ENCODE measurements at places on chromosomes 2 and 18.

DNA sequence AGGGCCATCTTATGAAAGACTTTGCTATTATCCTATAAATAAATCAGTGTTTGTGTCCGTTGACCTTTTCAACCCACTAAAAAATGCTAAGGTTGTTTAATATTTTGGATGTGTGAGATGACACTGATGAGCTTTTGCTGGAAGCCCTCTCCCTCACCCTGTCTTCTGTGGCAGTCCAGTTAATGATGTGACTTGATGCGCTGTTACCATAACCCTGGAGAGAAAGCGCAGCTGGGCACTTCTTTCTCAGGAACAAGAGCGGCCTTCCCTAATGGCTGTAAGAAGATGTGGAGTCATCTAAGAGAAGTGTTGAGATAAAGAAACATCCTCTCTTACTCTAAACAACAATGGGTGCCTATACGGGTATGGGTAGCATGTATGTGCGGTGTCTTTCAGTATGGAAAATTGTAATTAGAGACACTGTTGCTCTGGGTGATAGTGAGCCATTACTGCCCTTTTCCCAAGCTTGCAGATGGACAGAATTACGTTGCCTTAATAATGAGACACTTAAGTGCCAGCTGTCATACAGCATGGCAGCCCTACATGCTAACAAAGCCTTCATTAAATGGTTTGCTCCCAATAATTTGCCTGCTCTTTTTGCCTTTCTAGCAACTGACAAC, 165.6 kb upstream of the NABP1 start:
- H3K36me3 ChIP-seq = peaks cover 5% of the 10 kb centered on the region
- no peaks in the 10 kb centered on the region for H3K27me3 ChIP-seq

DNA sequence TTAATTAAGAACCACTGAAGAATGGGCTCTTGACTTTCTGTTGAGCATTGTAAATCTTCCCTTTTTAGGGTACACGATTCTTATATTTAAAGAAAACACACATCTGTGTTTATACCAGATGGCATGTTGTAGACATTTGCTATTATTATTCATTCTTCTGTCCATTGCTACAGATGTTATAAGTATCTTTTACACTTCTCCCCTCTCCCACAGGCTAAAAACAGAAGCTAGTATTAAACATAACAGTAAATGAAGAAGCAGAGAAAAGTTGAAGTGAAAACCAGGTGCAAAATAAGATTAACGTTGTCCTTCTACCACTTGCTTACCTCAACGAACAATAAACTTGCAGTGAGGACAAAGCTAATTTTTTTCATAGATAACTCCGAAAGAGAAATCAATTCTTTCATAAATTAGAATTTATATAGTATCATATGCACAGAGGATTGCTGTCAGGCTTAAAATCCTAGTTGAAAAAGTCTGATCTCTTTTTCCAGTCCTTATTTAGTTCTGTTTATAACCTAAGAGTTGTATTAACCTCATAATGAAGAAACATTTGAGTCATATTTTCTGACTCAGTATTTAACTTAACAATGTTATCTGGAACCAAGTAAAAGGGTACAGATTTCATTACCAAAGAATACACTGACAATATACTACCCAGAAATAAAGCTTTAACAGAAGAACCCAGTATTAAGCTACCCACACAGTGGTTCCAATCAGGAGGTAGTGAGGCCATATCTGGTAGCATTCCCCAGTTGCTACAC, 16.4 kb upstream of the ZNF385B start:
- no peak for DNase-seq
- H3K27me3 ChIP-seq = peaks cover 3% of the 10 kb centered on the region
- no peak overlapping the region for H3K4me3 ChIP-seq

DNA sequence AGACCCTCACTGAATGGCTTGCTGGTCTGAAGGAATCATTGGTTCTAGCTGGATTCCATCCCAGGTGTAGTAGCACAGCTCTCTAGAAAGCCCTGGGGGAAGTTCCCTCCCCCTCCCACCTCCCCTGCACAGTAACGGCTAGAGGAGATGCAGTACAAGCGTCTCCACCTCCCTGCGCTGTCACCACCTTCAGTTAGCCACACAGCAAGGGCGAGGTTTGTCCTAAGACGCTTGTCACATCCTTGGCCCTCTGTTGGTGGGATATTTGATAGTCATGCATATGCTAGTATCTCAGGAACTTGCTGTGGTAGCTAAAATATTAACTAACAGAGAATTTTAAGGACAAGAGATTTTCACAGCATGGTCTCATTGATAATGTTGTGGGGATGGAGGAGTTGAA, 19.4 kb downstream of the TRAPPC12 start:
- peaks cover 41% of the 10 kb centered on the region for H3K36me3 ChIP-seq
- H3K4me1 ChIP-seq = no peaks in the 10 kb centered on the region
- DNase-seq = no peak

DNA sequence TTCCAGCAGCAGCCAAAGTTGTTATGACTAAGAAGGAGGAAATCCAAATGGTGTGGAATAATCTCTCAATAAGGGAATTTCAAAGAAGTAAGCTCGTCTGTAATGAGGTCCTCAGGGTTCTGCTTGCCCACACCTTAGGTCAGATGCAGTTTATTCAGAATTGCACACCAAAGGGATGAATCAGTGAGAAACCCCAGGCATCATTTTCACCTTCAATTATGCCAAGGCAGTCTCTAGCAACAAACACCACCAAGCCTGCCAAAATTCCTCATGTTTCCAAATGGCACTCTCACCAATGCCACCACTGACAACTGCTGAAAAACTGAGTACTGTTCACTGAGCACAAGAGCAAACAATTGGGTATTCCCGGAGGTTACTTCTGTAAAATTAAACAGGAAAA, 43.6 kb downstream of the KCNG3 start:
- no peak overlapping the region for H3K27ac ChIP-seq
- no peak overlapping the region for H3K4me3 ChIP-seq
- H3K27me3 ChIP-seq = no peaks in the 10 kb centered on the region
- H3K4me1 ChIP-seq = no peaks in the 10 kb centered on the region
- no peaks in the 10 kb centered on the region for H3K36me3 ChIP-seq
- DNase-seq = no peak

GRCh38 chr18:4870177-4870773, 326.8 kb downstream of the AKAIN1 start:
- no peaks in the 10 kb centered on the region for H3K27me3 ChIP-seq
- no peak for DNase-seq
- H3K36me3 ChIP-seq = no peaks in the 10 kb centered on the region

DNA sequence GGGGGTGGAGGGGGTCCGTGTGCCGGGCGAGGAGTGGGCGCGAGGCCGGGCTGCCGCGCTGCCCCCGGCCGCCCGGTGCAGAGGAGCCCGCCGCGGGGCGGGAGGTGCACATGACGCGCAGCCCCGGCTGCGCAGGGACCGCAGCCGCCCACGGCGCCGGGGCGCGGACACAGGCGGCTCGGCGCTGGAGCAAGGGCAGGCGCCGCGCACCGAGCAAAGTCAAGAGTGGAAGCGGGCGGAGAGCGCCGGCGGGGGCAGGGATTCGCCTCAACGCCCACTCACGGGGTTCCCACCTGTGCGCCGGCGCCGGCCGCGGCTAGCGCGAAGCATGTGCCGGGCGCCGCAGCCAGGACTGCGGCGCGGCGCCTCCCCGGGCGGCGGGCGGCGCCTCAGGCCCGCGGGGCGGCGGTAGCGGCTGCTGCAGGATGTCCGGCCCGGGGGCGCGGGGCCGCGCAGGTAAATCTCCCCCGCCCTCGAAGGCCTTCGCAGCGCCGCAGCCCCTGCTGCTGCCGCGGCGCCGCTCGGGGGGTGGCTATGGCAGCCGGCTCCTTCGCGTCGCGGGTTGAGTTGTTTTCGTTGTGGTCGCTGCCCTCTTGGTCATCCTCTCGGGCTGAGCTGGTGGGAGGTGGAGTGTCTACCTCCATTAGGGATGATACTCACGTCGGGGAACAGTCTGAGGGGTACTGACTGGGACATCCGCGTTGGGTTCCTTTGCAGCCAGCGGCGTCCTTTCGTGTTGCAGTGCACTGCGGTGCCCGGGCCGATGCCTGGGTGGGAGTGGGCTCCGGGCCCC, 216.3 kb upstream of the DTNA start:
- H3K36me3 ChIP-seq = no peaks in the 10 kb centered on the region
- H3K27me3 ChIP-seq = peaks cover 26% of the 10 kb centered on the region
- H3K4me1 ChIP-seq = peaks cover 10% of the 10 kb centered on the region
- H3K27ac ChIP-seq = peak overlapping the region; percentile 74
- peak overlapping the region; percentile 88 for H3K4me3 ChIP-seq

- H3K4me1 ChIP-seq = peaks cover 16% of the 10 kb centered on the region
- H3K27me3 ChIP-seq = peaks cover 3% of the 10 kb centered on the region
- H3K27ac ChIP-seq = no peak overlapping the region
- H3K4me3 ChIP-seq = no peak overlapping the region
- DNase-seq = no peak
- peaks cover 26% of the 10 kb centered on the region for H3K36me3 ChIP-seq
Measured at GRCh38 chr2:30237239-30237965, 6.1 kb downstream of the LBH start.

GRCh38 chr2:174697255-174697654, 67.0 kb downstream of the CHRNA1 start:
- H3K27me3 ChIP-seq = peaks cover 36% of the 10 kb centered on the region
- no peak overlapping the region for H3K27ac ChIP-seq
- no peaks in the 10 kb centered on the region for H3K36me3 ChIP-seq
- peak; percentile 28 for DNase-seq

DNA sequence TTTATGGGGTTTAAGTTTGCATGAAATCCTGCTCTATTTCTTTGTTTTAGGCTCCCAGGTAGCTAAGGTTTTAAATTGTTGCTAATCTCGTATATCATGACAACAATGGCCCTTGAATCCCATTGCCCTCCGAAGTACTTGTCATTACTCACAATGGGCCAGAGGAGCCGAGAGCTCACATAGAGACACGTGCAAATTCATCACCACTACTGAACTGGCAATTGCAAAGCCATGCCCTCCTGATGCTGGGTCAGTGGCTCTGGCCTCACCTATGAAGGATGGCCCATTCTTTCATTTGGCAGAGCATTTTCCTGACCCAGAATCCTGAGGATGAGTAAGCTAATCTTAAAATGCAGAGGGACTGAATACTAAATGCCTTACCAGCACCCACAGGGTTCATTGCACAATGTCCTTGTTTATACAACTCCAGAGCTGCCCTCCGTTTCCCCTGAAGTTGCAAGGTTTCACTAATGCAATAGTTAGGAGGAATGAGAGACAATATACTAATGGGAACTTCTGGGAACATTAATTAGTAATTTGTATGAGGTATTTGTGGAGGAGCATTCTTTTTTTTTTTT, 71.6 kb upstream of the GAREM1 start:
- no peaks in the 10 kb centered on the region for H3K4me1 ChIP-seq
- no peak overlapping the region for H3K27ac ChIP-seq
- peaks cover 17% of the 10 kb centered on the region for H3K27me3 ChIP-seq
- H3K4me3 ChIP-seq = no peak overlapping the region
- no peak for DNase-seq

DNA sequence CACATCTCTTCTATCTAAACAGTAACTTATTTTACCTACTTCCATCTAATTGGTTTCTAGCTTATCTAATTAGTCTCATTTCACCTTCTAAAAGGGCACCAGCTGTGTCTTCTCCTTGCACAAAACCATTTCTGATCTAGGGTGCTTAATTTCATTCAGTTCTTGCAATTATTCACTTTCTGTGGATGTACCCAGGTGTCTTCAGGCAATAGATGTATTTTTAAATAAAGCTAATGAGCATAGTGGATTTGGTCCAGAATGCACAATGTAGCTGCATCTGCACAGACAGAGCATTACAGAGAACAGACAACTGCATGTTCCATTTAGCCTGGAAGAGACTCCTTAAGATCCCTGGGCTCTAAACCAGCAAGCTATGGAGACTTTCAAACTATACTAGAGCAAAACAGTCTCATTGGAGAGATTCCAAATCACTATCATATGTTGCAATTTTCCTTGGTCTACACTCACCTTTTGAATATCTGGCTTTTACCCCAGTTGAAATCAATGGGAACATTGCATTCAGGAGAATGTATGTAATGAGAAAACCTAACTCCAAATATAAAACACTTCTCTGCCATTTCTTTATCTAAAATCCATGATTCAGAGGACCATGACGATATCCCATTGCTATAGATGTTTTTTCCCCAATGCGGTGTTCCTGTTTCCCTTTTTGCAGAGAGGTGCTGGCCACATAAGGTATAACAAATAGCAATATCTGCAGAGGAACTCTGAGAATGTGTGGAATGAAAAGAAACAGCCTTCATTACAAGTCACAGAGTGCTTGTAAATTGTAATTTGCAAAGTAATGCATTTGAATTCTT, 3.5 kb upstream of the RFX8 start:
- H3K27ac ChIP-seq = no peak overlapping the region
- no peak overlapping the region for H3K4me3 ChIP-seq
- H3K36me3 ChIP-seq = no peaks in the 10 kb centered on the region
- DNase-seq = no peak
- H3K4me1 ChIP-seq = no peaks in the 10 kb centered on the region
- peaks cover 50% of the 10 kb centered on the region for H3K27me3 ChIP-seq

- H3K4me1 ChIP-seq = no peaks in the 10 kb centered on the region
- peaks cover 4% of the 10 kb centered on the region for H3K36me3 ChIP-seq
Measured at GRCh38 chr2:74735009-74735408, 81.0 kb downstream of the SEMA4F start.

DNA sequence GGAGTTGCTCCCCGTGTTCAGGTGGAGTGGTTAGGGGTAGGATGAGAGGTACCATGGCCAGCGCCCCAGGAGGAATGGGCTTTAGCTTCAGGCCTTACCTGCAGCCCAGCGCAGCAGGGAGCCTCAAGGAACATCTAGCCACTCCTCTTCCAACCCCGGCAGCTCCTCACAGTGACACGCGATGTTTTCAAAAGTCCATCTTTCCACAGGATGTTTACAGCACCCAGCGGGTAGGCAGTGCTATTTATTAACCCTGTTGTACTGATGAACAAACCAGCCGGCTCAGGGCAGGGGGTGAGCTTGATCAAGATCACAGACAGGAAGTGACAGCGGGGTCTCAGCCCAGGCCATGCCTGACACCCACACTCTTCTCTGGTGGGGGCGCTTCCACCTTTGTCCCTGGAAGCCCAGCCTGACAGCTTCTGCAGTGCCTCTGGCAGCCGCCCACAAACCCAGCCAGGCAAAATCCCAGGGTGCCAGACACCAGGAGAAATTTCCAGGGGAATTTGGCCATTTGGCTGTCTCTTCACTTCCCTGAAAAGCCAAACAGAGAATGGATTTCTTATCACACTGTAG, 18.4 kb upstream of the PRLH start:
- no peak overlapping the region for H3K27ac ChIP-seq
- no peak for DNase-seq
- no peaks in the 10 kb centered on the region for H3K36me3 ChIP-seq
- no peak overlapping the region for H3K4me3 ChIP-seq

DNA sequence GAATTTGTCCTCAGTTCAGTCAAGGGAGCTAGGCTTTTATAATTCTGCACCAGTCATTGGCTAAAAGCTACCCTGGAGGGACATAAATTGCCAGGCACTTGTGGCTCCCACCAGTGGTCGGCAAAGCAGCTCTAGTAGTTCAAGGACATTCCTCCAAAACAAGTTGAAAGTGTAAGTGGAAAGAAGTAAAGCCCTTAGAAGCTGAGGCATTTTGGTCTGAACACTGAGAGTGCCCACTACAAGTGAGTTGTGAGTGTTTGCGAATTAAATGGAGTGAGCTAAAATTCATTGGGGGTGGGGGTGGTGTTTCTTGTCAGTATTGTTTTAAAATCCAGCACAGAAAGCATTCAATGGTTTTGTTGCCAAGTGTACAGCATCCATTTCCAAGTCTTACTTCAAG, 879.9 kb upstream of the CDH2 start:
- H3K27me3 ChIP-seq = no peaks in the 10 kb centered on the region
- no peak overlapping the region for H3K27ac ChIP-seq
- no peak overlapping the region for H3K4me3 ChIP-seq
- no peaks in the 10 kb centered on the region for H3K36me3 ChIP-seq
- no peaks in the 10 kb centered on the region for H3K4me1 ChIP-seq

- H3K4me1 ChIP-seq = peaks cover 23% of the 10 kb centered on the region
- DNase-seq = no peak
- H3K27me3 ChIP-seq = no peaks in the 10 kb centered on the region
- H3K4me3 ChIP-seq = no peak overlapping the region
Measured at GRCh38 chr2:241308832-241309500, 6.5 kb downstream of the HDLBP start.
